A549 (cell line): ENCODE measurements at places on chromosomes 11 and 22. TPM values are rescaled to one million over a fixed set of nuclear protein-coding genes. Genes with fewer than 3 reads are reported as not detected.
A peak's percentile ranks its signal among the peaks of the same experiment; 100 is the strongest.

GRCh38 chr11:96199563-96200025 is 143.4 kb downstream of the MAML2 start:
- DNase-seq, result no peak

Gene LRRC74B
- 0.04 to 0.10 TPM (median 0.05 TPM) in 3 replicates for polyA plus RNA-seq

DNA sequence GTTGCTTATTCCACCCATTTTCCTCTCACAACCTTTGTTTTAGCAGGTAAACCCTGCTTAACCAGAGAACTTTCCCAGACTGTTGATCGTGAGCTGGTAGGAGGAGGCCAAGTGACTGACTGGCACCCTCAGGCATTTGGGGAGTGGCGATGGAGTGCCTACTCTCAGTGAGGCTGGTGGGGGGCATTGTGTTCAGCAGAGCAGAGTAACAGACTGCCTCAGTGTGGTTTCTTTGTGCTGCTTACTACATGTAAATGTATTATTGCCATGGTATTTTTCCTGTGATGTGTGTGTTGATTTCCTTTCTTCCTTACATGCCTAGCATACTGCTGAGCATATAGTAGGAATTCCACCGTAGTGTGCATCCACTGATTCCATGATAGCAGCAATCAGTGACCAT is 2.6 kb downstream of the MARK2 start:
- no peak for DNase-seq

DNA sequence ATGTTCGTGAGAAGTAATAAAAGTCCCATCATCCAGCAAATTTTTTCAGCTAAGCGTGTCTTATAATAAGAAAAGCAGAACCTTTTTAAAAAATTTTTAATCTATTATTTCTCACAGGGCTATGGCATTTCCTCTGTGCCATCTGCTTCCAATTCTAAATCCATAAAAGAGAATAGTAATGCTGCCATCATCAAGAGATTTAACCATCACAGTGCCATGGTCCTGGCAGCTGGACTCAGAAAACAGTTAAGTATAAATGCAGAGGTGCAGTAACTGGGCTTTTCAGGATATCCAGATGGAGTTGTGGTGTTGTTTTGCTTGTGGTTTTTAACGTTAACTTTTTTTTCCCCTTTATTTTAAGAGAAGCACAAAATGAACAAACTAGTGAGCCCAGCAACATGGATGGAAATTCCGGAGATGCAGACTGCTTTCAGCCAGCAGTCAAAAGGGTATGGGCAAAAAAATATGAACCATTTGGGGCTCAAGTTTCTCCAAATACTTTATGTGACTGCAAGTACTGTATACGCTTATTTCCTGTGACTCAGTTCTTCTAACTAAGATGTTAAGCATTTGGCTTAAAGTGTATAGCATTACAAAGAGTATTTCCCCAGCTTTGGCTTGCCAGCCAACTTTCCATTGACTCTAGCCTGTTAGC is 25.2 kb downstream of the GTF2H1 start:
- DNase-seq, result no peak

DNA sequence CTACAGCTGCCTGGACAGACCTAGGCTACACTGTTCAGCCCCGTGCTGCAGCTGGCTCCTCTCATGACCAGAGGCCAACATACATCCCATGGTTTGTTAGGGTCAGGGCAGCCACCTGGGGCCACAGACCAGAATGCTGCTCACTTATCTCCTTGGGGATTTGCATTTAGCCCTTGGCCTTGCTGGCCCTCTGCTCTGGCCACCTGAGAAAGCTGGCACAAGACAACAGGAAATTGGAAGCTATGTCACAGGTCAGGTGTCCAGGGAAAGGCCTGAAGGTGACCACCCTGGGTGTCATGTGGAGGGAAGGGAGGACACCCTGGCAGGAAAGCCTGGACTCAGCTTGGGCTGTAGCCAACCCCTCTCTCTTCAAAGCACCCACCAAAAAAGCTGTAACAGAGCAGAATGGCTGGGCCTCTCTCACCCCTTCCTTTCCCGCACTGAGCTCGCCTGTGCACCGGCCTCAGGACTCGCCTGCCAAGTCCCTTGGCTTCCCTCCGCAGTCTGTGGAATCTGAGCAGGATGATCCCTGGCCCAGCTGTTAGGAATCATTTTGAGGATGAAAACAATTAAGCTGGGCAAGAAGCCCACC is 86.3 kb downstream of the SNX19 start:
- DNase-seq, result no peak

- DNase-seq, result no peak
Observed at GRCh38 chr11:19832901-19833300, 120.3 kb downstream of the NAV2 start.

Gene OR8G1
- polyA plus RNA-seq, result not detected in 3 replicates

GRCh38 chr11:67372321-67372992 is 941 bp downstream of the CLCF1 start:
- DNase-seq, result no peak

DNA sequence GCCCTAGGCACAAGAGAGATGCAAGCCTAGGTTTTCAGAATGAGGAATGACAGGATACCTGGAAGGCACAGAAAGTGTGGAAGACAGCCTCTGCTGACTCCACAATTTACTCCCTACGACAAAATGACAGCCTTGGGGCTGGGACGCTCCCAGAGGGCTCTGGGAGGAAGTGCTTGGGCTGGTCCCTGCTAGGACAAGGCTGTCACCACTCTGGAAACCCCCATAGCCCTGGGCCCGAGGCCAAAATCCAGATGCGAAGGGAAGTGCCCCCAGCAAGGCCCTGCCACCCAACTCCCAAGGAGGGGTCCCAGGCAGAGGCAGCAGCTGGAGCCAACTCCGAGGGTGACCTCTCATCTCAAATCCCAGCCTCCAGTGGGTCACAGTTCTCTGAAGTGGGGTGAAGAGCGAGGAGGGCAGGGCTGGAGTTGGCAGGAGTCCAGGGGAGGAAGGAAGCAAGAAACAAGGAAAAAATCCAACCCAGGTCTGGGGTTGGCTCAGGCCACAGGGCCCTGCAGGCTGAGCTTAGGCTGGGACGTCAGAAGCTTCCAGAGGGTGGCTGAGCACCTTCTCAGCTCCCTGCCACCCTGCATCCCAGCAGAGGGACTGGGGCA is 6.3 kb upstream of the CDC42EP2 start:
- DNase-seq, result no peak

DNA sequence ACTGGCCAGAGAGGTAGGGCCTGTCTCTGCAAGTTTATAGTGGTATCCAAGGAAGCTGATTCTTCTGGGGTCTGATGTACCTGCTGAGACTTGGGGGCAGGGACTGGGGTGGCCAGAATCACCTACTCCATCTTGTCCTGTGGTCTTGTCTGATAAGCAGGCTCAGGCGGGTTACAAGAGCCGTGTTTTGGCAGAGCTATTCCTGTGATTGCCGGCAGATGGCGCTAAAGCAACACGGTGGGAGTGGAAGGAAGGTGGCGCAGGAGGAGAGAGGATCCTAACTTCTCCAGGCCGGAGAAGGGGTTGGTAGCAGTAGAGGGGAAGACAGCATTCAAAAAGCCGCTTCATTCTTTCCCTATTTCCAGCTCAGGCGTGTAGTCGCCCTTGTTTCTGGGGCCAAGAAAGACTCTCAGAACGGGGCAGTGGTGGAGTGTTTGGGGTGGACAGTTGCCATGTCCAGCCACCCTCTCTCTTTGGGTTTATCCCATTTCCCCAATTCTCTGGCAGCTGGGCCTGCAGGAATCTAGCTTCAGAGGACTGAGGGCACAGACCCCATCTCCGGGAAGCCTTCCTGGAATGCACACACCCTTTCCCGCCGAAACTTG is 15.1 kb downstream of the CHRM1 start:
- peak; percentile 87 for DNase-seq

- DNase-seq, result no peak
Observed at GRCh38 chr11:67642173-67643120, 2.9 kb upstream of the TBX10 start.

DNA sequence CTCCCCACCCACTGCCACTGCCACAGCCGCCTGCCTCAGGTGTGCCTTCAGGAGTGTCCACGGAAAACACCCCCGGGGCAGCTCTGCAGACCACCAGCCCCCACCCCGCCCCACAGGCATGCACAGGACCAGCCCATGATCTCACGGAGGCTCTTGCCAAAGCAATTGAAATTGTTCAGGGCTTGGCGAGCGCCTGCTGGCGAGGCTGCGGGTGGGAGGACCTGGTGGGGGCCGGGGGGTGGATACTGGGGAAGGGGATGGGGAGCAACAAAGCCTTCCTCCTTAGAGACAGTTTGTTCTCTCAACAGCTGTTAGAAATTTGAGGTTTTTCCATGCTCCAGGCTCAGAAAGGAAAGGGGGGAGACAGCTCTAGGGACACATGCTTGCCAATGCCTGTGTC is 274.7 kb downstream of the MN1 start:
- DNase-seq, result no peak

GRCh38 chr11:19719960-19720359 is 7.3 kb downstream of the NAV2 start:
- DNase-seq, result no peak

DNA sequence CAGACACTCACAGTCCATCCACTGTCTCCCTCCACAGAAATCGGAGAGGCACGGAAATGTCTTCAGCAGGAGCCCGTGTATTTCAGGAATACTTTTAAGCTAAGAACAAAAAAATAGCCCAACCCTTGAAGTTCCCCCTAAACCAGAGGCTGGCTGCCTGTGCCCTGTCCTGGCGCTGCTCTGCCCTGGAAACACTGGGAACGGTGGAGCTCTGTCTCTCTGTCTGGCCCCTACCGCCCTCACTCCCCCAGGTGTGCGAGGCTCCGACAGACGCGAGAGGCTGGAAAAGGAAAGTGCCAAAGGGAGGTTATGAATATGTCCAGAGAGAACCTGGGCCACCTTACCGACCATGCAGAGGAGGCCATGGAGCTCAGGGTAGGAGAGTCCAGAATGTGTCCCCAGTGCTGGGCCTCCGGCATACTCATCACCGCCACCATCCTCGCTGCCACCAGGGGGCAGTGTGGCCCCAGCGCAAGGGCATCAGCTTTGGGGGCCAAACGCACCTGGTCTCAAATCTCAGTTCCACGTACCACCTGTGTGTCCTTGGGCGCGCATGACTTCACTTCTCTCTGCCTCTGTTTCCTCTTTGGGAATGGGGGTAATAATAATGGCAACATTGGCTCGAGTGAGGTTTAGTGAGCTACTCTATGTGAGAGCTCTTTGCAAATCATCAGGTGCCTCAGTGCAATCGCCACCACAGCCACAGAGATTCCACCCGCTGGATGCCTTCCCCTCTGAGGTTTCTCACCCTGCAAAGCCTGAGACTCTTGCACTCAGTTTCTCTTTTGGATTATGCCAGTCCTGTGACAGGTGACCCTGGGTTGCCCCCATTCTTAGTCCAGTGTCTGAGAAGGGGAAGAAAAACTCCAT is 10.4 kb upstream of the SLCO2B1 start:
- peak; percentile 61 for DNase-seq

Gene MS4A8
- not detected in 3 replicates for polyA plus RNA-seq

GRCh38 chr22:23395530-23396361 is 184.3 kb downstream of the IGLL1 start:
- no peak for DNase-seq

- DNase-seq, result no peak
Observed at GRCh38 chr11:74442636-74443035, 24.7 kb downstream of the KCNE3 start.

DNA sequence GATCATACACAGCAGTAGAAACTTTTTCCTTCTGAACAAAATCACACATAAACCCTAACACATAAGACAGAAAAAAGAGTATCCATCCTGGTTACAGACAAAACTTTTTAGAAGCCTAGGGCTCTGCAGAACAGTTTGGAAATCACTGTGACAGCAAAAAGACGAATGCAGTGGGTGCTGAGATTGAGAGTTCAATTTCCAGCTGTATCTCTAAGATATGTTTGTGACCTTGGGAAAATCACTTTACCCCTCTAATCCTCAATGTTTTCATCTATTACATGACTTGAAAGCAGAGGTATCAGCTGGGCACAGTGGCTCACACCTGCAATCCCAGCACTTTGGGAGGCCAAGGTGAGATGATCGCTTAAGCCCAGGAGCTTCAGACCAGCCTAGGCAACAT is 128.5 kb downstream of the SIK3 start:
- no peak for DNase-seq

Gene TRIM51
- polyA plus RNA-seq, result not detected in 3 replicates

DNA sequence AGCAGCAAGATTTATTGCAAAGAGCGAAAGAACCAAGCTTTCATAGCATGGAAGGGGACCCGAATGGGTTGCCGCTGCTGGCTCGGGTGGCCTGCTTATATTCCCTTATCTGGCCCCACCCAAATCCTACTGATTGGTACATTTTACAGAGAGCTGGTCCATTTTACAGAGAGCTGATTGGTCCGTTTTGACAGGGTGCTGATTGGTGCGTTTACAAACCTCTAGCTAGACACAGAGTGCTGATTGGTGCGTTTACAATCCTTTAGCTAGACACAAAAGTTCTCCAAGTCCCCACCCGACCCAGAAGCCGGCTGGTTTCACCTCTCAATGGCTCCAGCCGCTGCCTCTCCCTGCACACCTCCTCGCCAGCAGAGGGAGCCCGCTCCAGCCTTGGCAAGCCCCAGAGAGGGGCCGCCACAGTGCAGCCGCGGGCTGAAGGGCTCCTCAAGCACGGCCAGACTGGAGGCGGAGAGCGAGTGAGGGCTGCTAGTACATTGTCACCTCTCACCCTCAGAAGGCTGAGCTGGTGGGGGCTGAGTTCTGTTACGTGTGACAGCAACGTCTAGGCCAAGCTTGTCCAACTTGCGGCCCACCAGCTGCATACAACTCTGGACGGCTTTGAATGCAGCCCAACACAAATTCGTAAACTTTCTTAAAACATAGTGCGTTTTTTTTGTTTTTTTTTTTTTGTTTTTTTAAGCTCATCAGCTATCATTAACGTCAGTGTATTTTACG is 8.7 kb downstream of the PTH start:
- DNase-seq, result peak; percentile 15

- DNase-seq, result no peak
Observed at GRCh38 chr22:17818180-17818579, 43.9 kb upstream of the BID start.

Gene PRR5L
- 7.8 to 12.1 TPM (median 8.6 TPM) in 3 replicates for polyA plus RNA-seq

DNA sequence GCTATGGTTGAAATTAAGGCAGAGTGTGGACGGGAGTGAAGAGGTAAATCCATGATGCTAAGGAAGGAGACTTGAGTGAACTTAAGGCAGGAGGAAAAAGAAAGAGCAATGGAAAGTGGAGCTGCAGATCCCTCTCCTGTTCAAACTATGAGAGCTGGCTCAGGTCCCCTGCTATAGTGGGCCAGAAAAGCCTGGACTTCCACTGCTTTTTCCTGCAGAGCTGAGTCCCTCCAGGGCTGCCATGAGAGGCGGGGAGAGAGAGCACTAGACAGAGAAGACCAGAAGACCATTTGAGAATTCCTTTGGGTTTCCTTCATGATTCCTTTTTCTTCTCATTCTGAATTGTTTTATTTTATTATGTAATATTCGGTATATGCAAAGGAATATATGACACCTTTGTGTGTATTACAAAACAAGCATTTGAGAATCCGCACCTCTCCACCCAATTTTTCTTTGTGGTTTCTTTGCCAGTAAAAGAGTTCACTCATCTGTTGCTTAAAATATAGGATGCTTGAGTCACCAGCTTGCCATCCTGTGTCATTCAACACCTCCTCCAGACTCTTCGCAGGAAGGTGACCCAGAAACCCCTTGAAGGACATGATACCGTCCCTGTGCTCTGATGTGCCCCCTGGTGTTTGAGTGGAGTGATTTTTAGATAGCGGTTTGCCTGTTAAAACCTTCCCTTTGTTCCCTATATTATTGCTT is 24.4 kb downstream of the SREBF2 start:
- DNase-seq, result peak; percentile 71

- no peak for DNase-seq
Observed at GRCh38 chr11:120681434-120682331, 170.1 kb downstream of the GRIK4 start.

- DNase-seq, result no peak
Observed at GRCh38 chr22:19872779-19873137, 18.1 kb upstream of the GNB1L start.
